Cardiac ventricle fibroblast (primary cell): ENCODE measurements at places on chromosomes 2 and 18. TPM values are rescaled to one million over a fixed set of nuclear protein-coding genes. Genes with fewer than 3 reads are reported as not detected.

Gene OBSL1
- total RNA-seq, result 111 and 117 TPM in 2 replicates

Gene CPLX4
- not detected in 2 replicates for total RNA-seq

Gene SFXN5
- total RNA-seq, result 10.3 and 15.6 TPM in 2 replicates

Gene CCDC74B
- 7.4 and 22.7 TPM in 2 replicates for total RNA-seq

Gene ITGA4
- total RNA-seq, result 2.3 and 4.8 TPM in 2 replicates

Gene ATP6V1C2
- total RNA-seq, result 0.10 and 0.50 TPM in 2 replicates

Gene RFTN2
- 16.2 and 18.1 TPM in 2 replicates for total RNA-seq

Gene C2orf81
- 1.6 and 4.9 TPM in 2 replicates for total RNA-seq

Gene CPO
- total RNA-seq, result not detected in 2 replicates

Gene DSG1
- total RNA-seq, result not detected in 2 replicates

Gene DRC1
- total RNA-seq, result 0.59 TPM in 1 of 2 replicates, not detected in the other

Gene CGREF1
- total RNA-seq, result 9.6 and 12.3 TPM in 2 replicates

Gene FRZB
- not detected in 2 replicates for total RNA-seq

Gene RHBDD1
- 8.2 and 13.8 TPM in 2 replicates for total RNA-seq

Gene ANKRD30B
- not detected in 2 replicates for total RNA-seq

Gene DAW1
- 2.8 and 3.4 TPM in 2 replicates for total RNA-seq

Gene RPL31
- total RNA-seq, result 1,179 and 1,375 TPM in 2 replicates

Gene CEP76
- 9.2 and 14.3 TPM in 2 replicates for total RNA-seq

Gene CD8B2
- total RNA-seq, result not detected in 2 replicates

Gene CNGA3
- not detected in 2 replicates for total RNA-seq

Gene PDE6D
- total RNA-seq, result 15.5 and 19.0 TPM in 2 replicates

Gene MC4R
- not detected in 2 replicates for total RNA-seq

Gene B3GNT7
- 0.12 TPM in 1 of 2 replicates, not detected in the other for total RNA-seq

Gene WDR54
- total RNA-seq, result 19.8 and 20.9 TPM in 2 replicates

Gene SCN3A
- total RNA-seq, result not detected in 2 replicates

Gene ZCCHC2
- total RNA-seq, result 6.2 and 8.0 TPM in 2 replicates

Gene CHPF
- 235 and 243 TPM in 2 replicates for total RNA-seq

Gene UGT1A8
- total RNA-seq, result not detected in 2 replicates

Gene PIEZO2
- 1.2 and 2.1 TPM in 2 replicates for total RNA-seq

Gene PRKAG3
- 0.19 TPM in 1 of 2 replicates, not detected in the other for total RNA-seq

Gene ESPNL
- total RNA-seq, result 1.5 and 2.0 TPM in 2 replicates

Gene SKOR2
- not detected in 2 replicates for total RNA-seq

Gene TDRD15
- not detected in 2 replicates for total RNA-seq

Gene ADAM23
- total RNA-seq, result 4.2 and 5.7 TPM in 2 replicates

Gene LIPG
- 12.8 and 12.9 TPM in 2 replicates for total RNA-seq

Gene CD207
- total RNA-seq, result not detected in 2 replicates

Gene ASTL
- not detected in 2 replicates for total RNA-seq

Gene PAX3
- 0.39 and 0.69 TPM in 2 replicates for total RNA-seq

Gene ASIC4
- total RNA-seq, result not detected in 2 replicates

Gene UGT1A6
- total RNA-seq, result not detected in 2 replicates

Gene PIK3C3
- 41.0 and 44.7 TPM in 2 replicates for total RNA-seq

Gene GKN1
- total RNA-seq, result not detected in 2 replicates

Gene TRIM54
- not detected in 2 replicates for total RNA-seq
